Activated CD4-positive, alpha-beta T cell treated with anti-CD3 and anti-CD28 coated beads, Interleukin-2, amount 50 U/mL, for 4 hours (primary cell): ENCODE measurements at places on chromosomes 16 and 17.
A peak's percentile ranks its signal among the peaks of the same experiment; 100 is the strongest.

DNA sequence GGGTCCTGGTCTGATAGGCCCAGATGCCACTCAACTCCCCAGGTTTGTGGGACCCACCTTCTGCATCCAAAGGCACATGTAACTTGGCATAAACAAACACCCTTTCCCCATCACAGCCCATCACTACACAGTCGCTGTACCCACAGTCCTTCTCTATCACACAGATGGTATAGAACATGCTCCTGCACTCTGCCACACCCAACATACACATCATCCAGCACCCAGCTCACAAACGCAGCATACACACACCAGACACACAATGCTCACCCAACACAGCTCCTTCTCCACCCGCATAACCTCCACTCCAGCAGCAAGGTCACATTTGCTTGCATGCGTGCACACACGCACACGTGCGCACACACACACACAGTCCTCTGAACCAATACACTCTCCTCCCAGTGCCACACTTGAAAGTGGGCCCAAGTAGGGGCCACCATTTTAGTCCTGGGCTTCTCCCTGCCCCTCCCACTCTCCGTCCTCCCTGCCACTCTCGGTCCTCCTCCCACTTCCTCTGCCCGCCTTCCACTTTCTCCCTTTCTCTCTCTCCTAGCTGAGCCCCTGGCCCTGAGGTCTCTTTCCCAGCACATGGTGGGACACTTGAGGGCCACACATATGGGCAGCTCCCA lies 8.5 kb upstream of the TMEM92 start:
- no peak for DNase-seq

DNA sequence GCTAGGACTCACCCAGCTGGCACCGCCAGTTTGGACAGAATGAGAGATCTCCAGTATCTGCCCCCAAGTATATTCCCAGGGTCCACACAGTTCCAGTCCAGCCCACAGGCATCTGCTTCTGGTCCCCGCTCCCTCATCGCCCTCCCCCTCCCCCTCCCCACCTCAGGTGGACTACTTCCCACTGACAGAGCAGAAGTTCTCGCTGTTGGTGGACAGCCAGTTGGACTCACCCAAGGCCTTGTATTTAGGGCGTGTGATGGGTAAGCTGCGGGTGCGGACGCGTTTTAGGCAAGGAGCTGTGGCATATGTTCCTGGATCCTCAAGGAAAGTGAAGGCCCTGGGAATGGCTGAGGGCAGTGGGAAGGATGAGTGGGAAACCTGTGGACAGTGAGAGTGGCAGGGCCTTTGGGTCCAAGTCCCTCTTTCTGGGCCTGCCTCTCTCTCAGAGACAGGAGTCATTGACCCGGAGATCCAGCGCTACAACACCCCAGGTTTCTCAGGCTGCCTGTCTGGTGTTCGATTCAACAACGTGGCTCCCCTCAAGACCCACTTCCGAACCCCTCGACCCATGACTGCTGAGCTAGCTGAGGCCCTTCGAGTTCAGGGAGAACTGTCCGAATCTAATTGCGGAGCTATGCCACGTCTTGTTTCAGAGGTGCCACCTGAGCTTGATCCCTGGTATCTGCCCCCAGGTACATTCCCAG lies 14.9 kb downstream of the CNTNAP1 start:
- DNase-seq = no peak

- no peak for DNase-seq
Measured at GRCh38 chr17:45748731-45749310, 35.3 kb upstream of the CRHR1 start.

DNA sequence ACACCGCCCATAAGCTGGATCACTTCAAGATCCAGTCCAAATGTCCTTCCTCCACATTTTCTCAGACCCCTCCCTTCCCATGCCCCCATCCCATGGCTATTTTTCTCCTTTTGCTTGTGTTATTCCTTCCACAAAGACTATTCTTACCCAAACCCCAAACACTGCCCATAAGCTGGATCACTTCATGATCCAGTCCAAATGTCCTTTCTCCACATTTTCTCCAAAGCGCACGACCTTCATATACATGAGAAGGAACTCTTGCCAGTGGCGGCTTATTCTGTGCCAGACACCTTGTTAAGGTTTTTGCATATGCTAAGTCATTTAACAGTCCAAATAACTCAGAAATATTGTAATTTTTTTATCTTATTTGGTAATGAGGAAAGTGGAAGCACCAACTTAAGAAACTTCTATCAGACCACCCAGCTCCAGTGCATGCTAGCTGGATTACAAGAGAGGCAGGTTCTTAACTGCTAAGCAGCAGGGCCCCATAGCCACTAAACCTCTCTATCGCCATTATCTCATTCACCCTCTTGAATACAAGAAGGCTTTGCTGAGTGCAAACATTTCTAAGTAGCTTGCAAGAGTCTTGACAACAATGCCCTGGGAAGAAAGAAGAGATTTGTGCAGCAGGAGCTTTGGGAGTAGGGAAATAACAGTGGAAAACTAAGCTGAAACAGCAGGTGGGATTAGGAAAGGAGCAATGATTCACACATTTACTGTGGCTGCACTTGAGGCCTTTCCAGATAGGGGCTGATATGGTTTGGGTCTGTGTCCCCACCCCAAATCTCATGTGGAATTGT lies 428.2 kb upstream of the MAF start:
- DNase-seq = no peak

DNA sequence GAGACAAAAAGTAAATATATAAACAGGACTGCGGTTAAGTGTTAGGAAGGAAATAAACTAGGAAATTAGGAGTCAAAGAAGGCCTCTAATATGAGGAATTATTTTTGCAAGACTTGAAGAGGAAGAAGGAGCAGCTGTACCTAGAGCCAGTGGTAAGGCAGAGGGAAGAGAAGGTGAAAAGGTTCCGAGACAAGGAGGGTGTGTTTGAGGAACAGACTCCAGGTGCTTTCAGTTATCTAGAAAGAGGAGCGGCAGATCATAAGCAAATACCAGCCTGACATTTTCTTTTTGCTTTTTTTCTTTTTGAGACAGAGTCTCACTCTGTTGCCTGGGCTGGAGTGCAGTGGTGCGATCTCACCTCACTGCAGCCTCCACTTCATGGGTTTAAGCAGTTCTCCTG lies 61.0 kb downstream of the CHD9 start:
- DNase-seq = no peak

DNA sequence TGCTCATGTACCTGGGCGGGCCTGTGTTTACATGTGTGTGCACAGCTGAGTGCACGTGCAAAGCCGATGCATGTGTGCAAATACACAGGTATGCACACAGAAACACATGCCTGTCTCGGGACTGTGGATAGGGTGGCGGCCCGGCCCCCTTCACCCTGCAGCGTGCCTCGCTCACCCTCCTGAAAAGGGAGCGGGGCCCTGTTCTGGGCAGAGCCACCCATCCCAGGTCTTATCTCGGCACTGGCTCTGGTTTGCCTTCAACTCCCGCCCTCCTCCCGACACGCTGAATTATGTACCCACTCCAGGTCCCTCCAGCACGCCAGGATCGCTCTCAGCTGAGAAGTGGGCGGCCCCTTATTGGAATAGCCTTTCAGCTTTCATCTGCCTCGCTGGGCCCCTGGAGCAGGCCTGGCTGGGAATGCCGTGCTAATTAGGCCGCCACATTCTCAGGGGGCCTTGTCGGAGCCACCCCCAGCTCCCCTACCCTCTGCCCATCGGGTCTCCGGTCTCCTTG lies 77.8 kb downstream of the RTN4RL1 start:
- DNase-seq = no peak

- no peak for DNase-seq
Measured at GRCh38 chr16:85100265-85100664, 12.0 kb downstream of the CIBAR2 start.

GRCh38 chr17:44039829-44040635 lies 25.3 kb upstream of the TMEM101 start:
- no peak for DNase-seq

DNA sequence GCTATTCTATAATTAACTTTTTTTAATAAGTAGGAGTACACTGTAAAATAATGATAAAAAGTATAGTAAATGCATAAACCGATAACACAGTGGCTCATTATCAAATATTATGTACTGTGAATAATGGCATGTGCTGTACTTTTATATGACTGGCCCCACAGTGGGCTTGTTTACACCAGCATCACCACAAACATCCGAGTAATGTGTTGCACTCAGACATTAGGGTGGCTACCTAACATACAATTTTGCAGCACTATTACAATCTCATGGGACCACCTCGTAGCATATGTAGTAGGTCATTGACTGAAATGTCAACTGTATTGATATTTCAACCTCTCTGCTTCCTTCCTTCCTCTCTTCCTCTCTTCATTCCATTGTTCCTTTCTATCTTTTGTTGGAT lies 51.7 kb downstream of the TBX4 start:
- no peak for DNase-seq

DNA sequence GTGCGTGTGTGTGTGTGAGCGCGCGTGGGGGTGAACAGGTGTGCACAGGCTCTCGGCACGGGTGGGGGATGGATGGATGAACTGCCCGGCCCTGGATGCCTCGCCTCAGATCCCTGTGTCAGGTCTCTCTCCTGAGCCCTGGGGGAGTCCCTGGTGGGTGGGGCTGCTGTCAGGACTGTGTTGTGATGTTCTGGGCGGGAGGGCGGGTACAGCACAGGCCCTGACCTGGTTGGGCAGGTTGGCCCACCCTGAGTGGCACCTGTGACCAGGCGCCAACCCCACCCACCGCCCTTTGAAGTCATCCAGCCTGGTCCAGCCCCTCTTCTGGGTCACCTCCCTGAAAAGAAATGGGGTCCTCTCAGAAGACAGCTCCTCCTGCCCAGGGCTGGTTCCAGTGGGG lies 41.6 kb upstream of the TAC4 start:
- DNase-seq = no peak

- DNase-seq = no peak
Measured at GRCh38 chr16:66923247-66923731, 2.0 kb downstream of the RRAD start.

DNA sequence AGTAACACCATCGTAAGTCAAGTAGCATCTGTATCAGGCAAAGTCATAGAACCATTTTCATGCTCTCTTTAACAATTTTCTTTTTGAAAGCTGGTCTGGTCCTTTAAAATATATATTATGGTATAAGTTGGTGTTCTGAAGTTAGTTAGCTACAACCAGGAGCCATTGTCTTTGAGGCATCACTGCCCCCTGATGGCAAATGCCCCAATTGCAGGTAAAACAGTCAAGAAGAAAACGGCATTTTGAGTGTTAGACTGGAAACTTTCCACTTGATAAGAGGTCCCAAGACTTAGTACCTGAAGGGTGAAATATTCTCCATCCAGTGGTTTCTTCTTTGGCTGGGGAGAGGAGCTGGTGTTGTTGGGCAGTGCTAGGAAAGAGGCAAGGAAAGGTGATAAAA lies 14.1 kb downstream of the TP53 start:
- DNase-seq = no peak

GRCh38 chr17:38768417-38768816 lies 15.9 kb downstream of the PSMB3 start:
- no peak for DNase-seq

DNA sequence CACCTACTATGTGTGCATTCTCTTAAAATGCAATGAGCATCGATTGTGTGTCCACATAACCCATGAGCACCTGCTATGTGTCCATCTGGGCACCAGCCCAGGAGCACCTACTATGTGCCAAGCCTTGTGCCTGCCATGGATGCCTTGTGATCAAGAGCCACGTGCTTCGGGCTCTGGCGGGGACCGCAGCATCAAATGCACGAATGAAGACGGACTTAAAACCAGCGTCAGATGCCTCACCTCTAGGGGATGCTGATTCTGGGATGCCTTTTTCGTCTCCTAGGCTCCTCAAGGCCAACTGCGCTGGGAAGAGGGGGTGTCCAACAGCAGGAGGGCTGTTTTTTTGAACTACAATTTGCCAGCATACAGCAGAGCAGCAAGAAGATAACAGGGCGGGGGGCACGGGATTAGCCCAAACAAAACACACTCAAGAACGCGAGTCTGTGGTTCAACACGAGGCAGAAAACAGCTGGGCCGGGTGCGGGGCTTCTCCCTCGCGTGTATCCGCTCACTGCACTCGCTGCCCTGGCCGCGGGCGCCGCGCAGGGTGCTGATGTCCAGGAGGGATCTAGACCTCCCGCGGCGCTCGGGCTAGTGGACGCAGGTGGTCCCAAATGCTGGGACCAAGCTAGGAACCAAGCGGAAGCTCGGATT lies 1.2 kb upstream of the GLIS2 start:
- DNase-seq = no peak

GRCh38 chr16:29700253-29700987 lies 21.4 kb downstream of the QPRT start:
- DNase-seq = peak; percentile 66

GRCh38 chr16:58814348-58814801 lies 80.3 kb upstream of the GOT2 start:
- peak; percentile 3 for DNase-seq

- no peak for DNase-seq
Measured at GRCh38 chr16:53599548-53599947, 96.5 kb upstream of the AKTIP start.

DNA sequence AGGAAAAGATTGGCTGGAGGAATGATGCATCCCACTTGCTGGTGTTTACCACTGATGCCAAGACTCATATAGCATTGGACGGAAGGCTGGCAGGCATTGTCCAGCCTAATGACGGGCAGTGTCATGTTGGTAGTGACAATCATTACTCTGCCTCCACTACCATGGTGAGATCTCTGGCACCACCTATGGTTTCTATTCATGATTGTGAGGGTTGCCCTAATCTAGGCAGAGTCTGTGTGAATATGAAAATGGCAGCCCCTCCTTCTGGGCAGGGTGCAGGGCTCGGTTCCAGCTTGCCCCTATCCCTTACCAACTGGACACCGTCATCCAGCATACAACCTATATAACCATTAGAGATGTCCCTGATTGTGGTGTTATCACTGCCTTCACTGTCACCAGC lies 33.4 kb downstream of the ITGB3 start:
- no peak for DNase-seq

DNA sequence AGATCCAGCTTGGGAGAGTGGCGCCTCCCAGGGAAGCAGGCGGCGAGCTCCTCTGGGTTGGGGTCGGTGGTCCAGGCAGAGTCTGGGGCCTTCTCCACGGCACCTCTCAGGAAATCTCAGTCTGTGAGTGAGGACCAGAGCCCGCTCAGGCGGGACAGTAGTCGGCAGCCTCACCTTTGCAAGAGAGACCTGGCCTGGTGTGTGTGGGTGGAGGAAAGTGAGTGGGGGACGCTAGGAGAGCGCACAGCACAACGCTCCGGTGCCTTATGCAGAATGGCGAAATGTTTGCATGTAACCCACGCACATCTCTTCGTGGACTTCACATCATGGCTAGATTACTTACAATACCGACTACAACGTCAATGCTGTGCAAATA lies 2.2 kb downstream of the AHSP start:
- no peak for DNase-seq
